Sigmoid colon (tissue), 7 donors: ENCODE measurements at places on chromosomes 7 and 10. TPM values are rescaled to one million over a fixed set of nuclear protein-coding genes. Genes with fewer than 3 reads are reported as not detected.
A peak's percentile ranks its signal among the peaks of the same experiment; 100 is the strongest.

GRCh38 chr7:129525225-129525862 is 23.0 kb downstream of the SMKR1 start:
- DNase-seq: no peak

DNA sequence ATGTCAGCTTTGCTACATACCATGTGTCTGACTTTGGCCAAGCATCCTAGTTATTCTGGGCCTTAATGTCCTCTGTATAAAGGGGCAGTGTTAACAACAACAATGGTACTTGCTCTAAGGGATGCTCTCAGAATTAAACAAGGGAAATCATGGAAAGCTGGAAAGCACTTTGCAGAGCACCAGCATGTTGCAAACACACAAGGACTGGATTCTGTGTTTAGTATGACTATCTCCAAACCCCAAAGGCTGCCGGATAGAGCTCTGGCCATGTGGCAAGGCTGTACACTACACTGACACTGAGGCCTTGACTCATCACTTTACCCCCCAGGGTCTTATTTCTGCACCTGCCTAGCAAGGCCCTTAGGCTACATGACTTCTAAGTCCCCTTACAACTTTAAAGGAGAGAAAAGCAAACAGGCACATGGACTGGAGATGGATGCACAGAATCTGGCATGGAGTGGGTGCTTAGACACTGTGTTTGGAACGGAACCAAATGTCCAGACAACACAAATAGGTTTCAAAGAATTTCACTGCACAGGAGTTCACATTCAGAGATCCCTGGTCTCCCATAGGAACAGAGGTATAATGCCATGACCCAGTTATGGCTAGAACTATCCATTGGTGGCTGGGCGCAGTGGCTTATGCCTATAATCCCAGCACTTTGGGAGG is 74.6 kb downstream of the FAM13C start:
- DNase-seq: no peak

Gene TRPV5
- not detected for total RNA-seq

DNA sequence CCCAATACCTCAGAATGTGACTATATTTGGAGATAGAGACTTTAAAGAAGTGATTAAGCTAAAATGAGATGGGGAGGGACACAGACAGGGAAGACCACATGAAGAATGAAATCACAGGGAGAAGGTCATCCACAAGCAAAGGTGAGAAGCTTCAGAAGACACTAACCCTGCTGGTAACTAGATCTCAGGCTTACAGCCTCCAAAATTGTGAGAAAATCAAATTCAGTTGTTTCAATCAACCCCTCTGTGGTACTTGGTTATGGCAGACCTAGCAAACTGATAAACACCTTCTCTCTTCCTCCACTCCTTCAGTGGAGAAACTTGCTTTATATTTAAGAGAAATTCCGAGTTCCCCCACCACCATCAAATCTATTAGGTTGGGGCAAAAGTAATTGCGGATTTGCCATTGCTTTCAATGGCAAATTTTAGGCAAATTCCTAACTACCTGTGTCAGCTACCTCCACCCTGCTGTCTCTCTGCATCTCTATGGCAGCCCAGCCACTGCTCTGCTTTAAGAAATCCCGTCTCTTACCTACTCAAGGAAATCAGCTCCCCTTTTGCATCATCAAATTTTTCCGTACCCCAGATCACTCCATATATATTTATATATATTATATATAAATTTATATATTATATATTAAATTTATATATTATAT is 38.2 kb downstream of the SEMA3E start:
- no peak for DNase-seq

GRCh38 chr7:150003304-150003810 is 129.6 kb downstream of the ATP6V0E2 start:
- no peak for DNase-seq

GRCh38 chr7:1480670-1481069 is 21.4 kb upstream of the MICALL2 start:
- no peak for DNase-seq

- DNase-seq: no peak
Measured at GRCh38 chr7:149787428-149788299, 14.3 kb upstream of the ZNF467 start.

DNA sequence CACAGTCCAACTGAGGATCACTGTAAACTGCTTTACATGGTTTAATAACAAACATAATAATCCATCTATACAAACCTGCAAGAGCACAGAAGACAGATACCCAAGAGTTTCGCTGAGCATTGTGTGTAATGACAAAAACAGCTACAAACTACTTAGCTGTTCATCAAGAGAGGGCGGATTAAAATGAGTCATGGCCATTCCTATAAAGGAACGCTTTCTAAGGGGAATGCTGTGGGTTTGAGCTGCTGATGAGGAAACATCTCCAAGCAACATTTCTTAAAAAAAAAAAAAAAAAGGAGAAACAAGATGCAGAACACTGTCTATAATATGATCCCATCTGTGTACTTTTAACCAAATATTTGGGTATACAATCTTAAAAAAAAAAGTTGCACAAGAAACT is 33.8 kb downstream of the VOPP1 start:
- DNase-seq: no peak

DNA sequence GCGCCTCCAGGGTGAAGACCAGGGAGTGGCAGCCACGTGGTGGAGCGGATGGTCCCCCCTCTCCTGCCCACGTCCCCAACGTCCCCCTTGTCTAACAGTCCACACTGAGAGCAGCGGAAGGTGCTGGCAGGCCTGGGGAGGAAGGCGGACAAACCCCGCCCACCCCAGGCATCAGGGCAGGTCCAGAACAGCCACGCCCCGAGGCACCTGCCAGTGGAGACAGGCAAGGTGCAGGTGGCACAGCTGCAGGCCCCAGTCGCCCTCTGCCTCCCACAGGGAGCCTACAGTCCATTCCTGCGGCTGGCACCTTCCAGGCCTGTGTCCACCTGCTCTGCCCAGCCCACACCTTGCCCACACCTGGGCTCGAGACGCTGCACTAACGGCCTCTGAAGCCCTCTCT is 24.9 kb downstream of the CYP2W1 start:
- DNase-seq: no peak

DNA sequence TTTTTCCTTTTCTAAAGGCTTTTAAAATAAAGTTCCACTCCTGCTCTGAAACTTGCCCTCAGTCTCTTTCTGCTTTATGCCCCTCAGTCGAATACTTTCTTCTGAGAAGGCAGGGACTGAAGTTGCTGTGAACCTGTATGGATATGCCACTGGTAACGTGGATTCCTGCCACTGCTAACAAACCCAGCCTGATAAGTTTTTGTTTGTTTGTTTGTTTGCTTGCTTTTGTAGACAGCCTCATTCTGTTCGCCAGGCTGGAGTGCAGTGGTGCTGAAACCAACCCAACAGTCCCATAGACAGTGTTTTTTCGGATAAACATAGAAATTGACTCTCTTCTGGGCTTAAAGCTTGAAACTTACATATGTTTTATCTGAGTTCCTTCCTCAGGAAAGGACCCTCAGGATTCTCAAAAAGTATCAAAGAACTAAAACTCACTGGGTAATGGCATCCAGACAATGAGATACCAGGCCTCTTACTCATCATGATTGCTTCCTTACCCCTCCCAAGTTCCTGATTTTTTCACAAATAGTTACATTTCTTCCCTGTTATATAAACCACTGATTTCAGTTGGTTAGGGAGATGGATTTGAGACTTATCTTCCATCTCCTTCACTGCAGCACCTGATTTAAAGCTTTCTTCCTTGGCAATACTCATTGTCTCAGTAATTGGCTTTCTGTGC is 273.6 kb downstream of the SDHAF3 start:
- no peak for DNase-seq

DNA sequence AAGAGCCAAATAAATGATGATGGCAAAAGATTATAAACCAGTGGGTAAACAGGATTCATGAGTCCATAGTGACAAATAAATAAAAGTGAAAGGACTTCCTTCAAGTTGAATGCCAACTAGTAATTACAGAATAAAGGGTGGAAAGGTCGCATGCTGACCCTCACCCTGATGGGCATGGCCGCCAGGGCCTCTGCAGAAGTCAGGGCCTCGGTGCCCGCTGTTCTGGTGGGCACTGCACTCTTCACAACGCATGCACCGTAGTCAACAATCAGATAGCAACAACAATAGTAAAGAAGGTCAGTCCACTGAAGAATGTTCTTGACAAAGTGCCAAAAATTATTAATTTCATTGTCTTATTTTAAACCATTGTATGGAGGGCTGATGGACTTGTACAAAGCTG is 123.2 kb upstream of the LANCL2 start:
- DNase-seq: no peak

- no peak for DNase-seq
Measured at GRCh38 chr7:123860848-123861247, 15.9 kb downstream of the HYAL4 start.

DNA sequence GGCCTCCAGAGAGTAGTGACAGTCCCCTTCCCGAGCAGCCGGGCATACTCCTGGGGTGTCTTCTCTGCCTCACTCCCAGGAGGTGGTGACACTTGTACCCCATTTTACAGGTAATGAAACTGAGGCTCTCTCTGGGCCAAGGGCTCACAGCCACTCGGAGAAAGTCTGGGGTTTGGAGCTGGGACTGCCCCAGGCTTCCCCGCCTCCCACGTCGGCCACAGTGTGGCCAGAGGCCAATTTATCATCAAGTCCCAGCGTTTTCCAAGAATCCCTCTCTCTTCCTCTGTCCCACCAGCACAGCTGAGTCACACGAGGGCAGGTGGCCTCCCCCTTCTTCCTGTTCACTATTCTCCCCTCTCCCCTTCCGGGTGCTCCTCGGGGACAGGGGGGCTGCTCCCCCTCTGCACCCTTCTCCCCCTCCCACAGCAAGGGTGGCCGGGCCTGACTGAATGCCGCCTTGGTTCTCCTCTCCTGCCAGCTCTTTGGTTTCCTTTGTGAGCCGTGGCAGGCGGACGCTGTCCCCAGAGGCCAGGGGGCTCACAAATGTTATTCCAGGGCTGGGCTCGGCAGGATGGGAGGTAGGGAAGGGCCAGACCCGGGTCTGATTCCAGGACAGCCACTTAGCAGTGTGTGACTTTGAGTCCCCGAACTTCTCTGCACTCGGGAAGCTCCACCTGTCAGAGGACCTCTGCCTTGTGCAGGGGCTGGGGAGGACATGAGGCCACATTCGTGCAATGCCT is 17.7 kb downstream of the CLIP2 start:
- peak; percentile 82 for DNase-seq

DNA sequence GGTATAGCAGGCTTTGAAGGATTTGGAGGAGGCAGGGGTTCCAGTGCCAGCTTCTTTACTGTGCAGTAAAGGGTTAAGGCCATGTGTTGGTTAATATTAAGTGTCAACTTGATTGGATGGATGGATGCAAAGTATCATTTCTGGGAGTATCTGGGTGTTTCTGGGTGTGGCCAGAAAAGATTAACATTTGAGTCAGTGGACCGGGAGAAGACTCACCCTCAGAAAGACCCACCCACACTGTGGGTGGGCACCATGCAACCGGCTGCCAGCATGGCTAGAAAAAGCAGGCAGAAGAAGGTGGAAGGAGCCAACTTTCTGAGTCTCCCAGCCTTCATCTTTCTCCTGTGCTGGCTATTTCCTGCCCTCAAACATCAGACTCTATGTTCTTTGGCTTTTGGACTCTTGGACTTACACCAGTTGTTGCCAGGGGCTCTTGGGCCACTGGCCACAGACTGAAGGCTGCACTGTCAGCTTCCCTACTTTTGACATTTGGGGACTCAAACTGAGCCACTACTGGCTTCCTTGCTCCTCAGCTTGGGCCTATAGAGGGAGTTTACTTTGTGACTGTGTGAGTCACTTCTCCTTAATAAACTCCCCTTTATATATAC is 6.8 kb upstream of the TRUB1 start:
- DNase-seq: no peak

DNA sequence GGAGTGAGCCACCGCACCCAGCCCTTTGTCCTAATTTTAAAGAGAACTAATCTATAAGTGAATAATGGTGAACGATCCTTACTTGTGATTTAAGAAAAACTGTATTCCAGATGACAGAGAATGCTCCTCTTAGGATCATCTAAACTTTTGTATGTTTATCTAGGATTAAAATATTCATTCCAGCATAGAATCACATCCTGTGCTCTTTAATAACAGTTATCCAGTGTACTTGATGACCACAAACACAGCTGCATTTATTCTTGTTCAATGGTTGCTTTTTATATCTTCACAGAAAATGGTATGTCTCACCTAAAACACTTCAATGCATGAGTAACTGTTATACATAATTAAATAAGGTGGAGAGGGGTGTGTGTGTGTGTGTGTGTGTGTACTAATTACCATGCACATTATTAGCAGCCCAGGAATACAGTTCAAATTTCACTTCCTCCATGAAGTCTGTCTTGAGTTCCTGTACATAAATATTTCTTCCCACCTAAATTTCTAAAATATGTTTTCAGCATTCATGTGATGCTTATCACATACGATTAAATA is 38.5 kb upstream of the SEMA3C start:
- DNase-seq: no peak

DNA sequence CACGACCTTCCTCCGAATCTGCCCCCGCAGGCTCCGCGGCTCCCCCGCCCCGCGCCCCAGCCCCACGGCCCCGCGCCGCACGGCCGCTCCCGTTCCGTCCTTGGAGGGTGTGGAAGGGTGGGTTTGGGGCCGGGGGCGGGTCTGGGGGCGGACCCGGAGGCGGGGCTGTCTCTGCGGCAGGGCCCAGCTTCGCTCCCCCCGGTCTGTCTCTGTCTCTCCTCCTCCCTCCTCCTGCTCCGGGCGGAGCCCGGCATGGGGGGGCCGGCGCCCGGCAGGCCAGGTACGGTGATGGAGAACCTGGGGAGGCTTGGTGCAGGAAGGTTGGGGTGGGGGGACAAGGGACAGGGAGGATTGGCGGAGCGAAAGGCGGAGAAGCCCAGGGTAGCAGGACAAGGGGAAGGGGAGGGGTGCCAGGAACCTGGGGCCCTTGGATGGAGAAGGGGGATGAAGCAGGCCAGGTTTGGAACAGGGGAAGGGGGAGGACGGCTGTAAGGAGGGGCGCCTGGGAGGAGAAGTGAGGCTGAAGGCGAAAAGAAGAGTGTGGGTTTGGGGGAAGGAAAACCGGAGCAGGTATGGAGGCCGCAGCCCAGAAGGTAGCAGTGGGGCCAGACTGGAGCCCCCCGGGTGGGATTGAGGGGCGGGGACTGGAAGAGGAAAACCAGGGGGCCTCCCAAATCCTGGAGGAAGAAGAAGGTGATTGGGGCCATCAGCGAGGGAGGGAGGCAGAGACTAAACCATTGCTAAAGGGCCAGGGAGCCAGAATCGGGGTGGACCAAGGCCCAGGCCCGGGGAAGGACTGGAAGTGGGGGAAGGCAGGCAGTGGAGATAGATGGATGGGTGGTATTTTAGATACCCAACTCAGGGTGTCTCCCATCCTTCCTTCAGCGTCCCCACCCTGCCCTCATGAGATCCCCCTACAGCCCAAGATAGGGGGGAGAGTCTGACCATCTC is at the start of gene NYAP1:
NYAP1 (plus strand) TSS at position 206 of the 951 bp plus-strand sequence. CDS start 1,385 bp downstream, outside the sequence.
- no peak for DNase-seq
